ENCODE measurements at places on chromosomes 7 and 10.
A peak's percentile ranks its signal among the peaks of the same experiment; 100 is the strongest.

DNA sequence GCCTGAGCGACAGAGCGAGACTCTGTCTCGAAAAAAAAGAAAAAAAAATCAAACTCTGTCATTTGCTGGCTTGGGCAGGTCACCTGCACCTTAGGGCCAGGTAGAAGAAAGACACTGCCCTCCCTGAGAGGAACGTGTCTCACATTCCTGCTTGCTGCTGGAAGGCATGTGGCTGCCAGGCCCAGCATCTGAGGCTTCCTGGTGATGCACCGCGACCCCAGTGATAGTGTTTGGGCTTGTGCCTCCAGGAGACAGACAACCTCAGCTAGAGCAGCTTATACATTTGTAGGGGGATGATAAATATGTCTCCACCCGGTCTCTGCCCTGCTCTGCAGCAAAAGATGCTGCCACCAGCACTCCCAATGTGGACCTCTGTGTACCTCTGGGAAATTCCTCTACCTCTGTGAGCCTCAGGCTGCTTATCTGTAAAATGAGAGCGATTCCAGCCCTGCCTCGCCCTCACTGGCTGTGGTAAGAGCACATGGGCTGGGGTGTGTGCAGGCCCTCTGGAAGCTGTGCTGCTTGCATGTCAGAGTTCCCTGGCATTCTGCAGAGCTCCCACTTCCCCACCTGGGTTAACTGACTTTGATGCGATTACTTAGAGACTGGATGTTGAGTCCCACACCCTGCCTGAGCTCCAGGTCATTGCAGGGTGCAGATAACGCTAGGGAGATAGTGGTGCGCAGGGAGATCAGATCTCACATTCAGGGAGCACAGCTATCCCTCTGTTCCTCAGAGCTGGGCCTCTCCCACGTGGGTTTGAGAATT, 19.9 kb downstream of the SLC29A3 start:
- no peak for DNase-seq

GRCh38 chr7:53485354-53485753, 449.9 kb downstream of the POM121L12 start:
- DNase-seq = no peak

GRCh38 chr10:31262672-31263071, 56.3 kb upstream of the ZEB1 start:
- DNase-seq = no peak

- DNase-seq = peak; percentile 67
These were observed at the start of gene ADAM8 for GRCh38 chr10:133276435-133277201. Gene ADAM8 (minus strand): TSS chr10:133276868. CDS start chr10:133276817, 51 bp downstream.

- peak; percentile 83 for DNase-seq
These were observed 30.7 kb upstream of the INPP5A start for GRCh38 chr10:132506711-132507408.

- peak; percentile 29 for DNase-seq
These were observed 16.3 kb upstream of the GATA3 start for GRCh38 chr10:8037941-8038894.

GRCh38 chr7:94049615-94050014, 45.5 kb upstream of the BET1 start:
- no peak for DNase-seq

DNA sequence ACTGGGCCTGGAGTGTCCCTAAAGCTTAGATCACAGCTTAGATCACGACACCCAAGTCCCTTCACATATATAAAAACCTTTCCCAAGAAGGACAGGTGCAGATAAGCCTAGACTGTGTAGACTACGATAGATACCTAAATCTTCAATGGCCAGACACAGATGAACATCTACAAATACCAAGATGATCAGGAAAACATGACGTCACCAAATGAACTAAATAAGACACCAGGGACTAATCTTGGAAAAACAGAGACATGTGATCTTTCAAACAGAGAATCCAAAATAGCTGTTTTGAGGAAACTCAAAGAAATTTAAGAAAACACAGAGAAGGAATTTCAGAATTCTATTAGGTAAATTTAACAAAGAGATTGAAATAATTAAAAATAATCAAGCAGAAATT, 1082.6 kb upstream of the PHF14 start:
- no peak for DNase-seq

- no peak for DNase-seq
These were observed 332.9 kb upstream of the PRKCQ start for GRCh38 chr10:6912929-6913328.

- DNase-seq = no peak
These were observed 8.4 kb upstream of the LYZL1 start for GRCh38 chr10:29280488-29280840.

DNA sequence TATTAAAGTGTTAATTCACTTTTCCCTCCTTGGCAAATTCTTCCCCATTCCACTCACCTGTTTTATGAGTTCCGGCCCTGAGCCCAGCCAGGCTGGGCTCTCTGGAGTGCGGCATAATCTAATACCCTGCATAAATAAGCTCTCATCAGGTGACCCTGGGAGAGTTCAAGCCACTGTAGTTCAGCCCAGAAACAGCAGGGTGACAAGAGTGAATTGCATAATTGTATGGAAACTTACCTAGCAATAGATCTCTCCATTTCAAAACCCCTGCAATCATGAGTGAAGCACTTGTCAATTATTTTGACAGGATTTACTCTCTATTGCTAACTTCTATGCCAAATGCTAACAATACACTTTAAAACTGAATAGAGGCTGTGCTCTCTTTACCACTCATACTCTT, 94.7 kb downstream of the OSBPL3 start:
- no peak for DNase-seq

GRCh38 chr10:20625868-20626267, 271.2 kb downstream of the NEBL start:
- no peak for DNase-seq

DNA sequence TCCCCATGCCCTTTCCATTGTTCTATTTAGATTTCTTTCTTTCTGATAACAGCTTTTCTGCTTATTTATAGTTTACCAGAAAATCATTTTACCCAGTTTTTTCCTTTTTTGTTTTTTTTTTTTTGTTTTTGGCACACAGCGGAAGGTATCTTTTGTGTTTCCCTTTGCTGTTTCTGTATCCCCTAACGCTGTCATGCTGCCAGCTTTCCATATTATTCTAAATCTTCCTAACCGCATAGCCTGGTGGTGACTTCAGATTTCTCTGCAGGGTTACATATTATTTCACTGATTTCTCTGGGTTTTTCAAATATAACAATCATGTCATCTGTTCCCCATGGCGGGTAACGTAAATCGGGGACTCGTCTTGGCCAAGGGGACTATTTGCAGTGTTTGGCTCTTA, 4.0 kb upstream of the SLC29A4 start:
- no peak for DNase-seq

- DNase-seq = peak; percentile 58
These were observed 541 bp upstream of the PFKFB3 start for GRCh38 chr10:6202098-6202683.

DNA sequence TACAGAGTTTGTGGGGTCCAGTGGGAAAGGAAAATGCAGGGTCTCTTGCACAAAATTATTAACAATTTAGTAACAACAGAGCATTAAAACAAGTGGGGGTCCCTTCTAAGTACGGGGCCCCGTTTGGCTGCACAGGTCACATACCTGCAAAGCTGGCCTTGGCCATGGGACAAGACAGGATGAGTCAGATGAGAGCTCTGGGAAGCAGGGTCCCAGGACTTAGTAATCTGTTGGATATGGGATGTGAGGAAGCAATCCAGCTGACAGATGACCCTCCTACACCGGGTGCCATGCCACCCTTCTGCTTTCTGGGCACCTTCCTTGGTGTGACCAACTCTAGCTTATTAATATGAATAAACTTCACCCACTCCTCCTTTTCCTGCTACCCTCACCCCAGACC, 3.2 kb upstream of the DUSP5 start:
- no peak for DNase-seq

DNA sequence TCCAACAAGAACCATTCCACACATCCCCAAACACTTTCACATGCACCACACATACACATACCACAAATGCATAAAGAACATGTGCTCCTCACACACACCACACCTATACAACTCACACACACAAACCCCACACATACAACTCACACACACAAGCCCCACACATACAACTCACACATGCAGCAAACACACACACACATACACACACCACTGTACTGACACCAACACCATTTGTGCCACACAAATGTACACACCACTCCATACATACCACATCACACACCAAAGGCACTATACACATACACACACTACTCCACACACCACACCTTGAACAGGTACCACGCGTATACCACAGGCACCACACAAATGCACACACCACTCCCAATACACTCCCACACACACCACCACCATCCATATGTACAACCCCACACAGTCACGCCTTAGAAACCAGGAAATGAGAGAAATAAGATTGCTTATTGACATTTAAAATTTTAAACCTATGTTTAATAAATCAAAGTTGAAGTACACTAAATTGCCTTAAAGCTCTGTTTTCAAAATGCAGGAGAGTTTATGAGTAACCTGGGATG, 107.4 kb downstream of the ARL4A start:
- DNase-seq = no peak

GRCh38 chr10:45373003-45373575, 927 bp upstream of the ALOX5 start:
- DNase-seq = peak; percentile 26

- DNase-seq = no peak
These were observed 282.7 kb downstream of the BAMBI start for GRCh38 chr10:28959850-28960501.

DNA sequence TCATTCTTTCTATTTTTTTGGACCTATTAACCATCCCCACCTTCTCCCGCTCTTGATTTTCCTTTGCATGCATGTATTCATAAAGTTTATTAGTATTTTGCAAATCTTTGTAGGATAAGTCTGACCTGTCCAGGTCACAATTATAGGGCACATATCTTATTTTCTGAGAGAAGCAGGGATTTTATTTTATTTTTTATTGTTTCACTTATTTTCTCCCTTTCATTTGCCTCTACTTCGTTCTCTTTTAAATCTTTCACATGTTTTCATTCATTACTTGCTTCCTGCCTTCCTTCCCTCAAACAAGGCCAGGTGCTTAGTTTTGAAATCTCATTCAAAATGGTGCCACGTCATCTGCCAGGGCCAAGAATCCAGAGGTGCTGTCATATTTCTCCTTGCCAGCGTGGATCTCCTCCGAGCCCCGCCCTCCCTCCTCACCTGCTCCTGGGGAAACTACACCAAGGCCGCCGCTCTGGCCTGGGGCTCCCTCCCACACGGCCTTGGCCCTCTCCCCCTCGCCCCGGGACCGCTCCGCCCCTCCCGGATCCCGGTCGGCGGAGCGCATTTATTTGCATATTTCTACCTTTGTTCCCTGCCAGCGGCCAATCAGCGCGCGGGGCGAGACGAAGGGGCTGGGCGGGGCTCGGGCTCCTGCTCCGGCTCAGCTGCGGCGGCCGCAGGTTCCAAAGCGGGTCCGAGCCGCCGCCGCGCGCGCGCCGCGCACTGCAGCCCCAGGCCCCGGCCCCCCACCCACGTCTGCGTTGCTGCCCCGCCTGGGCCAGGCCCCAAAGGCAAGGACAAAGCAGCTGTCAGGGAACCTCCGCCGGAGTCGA, at the start of gene TSPAN13:
TSPAN13 (plus strand) TSS at position 654 of the 830 bp plus-strand sequence. CDS start 213 bp downstream, outside the sequence.
- DNase-seq = peak; percentile 94

- no peak for DNase-seq
These were observed 407.2 kb downstream of the AUTS2 start for GRCh38 chr7:70005480-70005879.

GRCh38 chr10:16314259-16314658, 122.6 kb upstream of the PTER start:
- DNase-seq = no peak

- DNase-seq = no peak
These were observed 22.6 kb upstream of the CREB5 start for GRCh38 chr7:28389504-28390395.

DNA sequence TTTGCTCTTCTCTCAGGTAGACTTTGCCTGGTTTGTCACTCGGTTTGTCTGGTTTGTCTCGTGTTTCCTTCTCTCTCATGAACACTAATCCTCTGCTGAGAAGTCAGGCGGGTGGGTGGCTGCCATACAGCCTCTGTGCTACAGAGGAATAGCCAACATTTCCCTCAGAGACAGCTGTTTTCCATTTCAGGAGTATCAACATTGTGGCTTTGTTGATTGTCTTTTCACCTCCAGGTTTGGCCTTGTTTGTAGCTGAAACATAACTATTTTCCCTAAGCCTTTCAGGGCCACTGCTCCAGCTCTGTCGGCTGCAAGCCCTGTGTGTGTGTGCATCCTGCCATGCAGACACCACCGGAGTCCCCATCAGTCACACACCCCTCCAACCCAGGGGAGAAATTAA, 122.8 kb downstream of the BAMBI start:
- no peak for DNase-seq

DNA sequence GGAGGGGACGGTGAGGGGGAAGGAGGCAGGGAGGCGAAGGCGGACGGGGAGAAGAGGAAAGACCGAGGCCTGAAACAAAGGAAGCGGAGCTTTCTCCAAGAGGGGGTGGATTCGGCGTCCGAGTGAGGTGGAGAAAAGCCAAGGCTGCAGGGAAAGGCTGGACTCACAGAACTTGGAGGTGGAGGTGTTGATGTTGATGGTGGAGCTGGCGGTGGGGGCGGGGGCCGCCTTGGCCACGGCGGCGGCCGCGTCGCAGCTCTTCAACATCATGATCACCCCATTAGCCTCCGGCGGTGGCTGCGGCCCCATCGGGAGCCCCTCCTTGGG, 578 bp downstream of the CACUL1 start:
- DNase-seq = peak; percentile 82

GRCh38 chr10:71367271-71367670, 29.4 kb upstream of the CDH23 start:
- no peak for DNase-seq

- peak; percentile 43 for DNase-seq
These were observed 52.9 kb downstream of the NRAP start for GRCh38 chr10:113610631-113611601.

DNA sequence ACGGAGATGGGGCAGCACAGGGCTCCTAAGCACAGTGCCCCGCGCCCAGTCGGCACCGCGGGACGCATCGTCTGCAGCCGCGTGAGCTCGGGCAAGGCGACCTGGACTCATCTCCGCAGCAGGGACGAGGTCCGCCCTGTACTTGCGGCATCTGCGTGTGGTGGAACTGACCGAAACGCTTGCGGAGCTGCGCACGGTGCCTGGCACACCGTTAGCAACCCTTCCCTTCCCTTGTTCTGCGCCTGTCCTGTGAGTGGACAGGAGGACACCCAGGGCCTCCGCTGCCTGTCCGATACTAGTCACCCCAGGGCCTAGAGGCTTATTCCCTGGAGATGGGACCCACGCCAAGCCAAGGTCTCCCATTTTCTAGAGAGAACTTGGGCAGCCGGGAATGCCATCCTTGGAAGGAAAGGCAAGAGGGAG, 98.5 kb downstream of the WDR11 start:
- no peak for DNase-seq
